ENCODE measurements at places on chromosomes 3 and 15.

DNA sequence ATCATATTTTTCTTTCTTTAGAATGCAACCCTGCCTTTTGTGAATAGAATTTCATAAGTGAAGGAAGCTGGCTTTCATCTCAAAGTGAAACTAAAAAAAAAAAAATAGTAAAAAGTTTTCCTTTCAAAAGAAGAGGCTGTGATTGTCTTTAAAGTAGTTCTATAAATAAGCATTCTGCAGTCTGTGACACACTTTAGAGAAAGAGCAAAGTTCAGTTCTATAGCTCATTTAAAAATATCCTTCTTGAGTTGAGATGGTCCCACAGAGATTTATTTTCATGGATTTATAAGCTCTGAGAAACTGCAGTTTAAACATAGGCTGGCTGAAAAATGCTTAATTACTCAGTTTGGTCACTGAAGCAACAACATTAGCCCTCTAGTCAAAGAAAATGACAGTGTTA is 36.1 kb upstream of the CNTN6 start:
- no peak for DNase-seq

- no peak for DNase-seq
Measured at GRCh38 chr3:115165701-115166100, 18.6 kb upstream of the ZBTB20 start.

DNA sequence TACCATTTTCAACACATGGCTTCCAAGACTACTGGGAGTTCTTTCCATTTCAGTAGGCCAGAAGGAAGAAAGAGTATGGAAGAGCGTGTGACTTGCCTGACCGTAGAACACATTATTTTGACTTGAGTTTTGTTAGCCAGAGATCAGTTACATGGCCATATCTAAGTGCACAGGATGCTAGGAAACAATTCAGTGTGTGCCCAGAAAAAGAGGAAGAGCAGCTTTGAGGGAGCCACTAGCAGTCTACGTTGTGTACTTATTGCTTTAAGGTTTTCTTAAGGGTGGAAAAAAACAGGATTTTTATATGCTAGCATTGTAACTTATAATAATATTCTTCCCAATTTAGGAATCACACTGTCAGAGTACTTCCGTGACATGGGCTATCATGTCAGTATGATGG is 44.1 kb upstream of the GRAMD1C start:
- no peak for DNase-seq

GRCh38 chr3:101950985-101951733 is 101.8 kb downstream of the NFKBIZ start:
- no peak for DNase-seq

DNA sequence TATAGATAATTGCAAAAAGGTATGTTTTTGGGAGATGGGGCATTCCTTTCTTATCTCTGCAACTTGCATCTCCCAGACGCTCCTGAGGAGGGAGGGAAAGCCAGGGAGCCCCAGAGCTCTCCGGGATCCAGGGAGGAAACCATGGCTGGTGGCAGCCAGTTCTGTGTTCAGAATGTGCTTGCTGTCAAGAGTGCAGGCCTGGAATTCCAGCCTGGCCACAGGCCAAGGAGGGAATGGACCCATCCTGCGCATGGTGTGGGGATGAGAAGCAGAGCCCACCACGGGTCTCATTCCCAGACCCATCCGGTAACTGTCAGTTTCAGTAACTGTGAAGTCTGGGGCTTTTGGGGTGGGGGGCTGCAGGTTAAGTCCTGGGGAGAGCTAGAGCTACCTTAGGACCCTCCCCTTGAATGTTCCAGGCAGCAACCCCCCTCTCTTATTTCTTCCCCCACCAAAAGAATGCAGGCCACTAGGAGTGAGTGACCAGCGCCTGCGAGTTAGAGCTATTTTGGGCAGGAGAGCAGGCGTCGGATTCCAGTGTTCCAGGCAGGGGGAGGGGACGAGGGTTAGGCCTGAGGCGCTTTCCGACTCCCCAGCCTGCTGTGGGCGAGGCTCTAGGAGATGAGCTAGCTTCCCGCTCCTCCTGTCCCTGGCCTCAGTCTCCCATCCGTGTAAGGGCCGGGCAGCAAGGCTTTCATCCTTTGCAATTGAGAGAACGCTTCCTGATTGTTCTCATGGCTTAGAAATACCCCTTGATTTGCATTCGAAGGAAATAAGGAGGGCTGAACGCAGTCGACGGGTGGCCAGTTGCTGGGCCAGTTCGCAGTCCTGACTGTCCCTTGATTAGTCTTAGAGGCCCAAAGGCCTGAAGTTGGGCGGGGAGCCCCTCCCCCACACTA is 781 bp upstream of the DAG1 start:
- no peak for DNase-seq

DNA sequence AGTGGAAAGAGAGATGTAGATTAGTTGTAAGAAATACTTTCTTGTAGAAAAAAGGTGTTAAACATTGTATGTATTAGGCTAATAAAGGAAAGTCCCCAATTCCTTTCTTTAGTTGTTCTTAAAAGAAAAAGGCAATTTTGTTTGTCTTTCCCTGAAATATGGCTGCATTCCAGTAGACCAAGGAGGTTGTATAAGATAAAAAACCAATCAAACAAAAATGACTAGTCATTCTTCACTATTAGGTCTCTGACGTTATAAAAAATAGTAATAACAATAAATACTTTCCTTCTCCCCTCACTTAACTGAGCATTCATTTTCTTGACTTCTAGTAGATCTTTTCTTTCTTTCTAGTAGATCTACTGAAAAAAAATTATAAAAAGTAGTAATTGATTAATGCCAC is 8.6 kb upstream of the PPM1L start:
- no peak for DNase-seq

- DNase-seq = no peak
Measured at GRCh38 chr3:188664795-188665194, 507.0 kb upstream of the TPRG1 start.

GRCh38 chr15:30990036-30990435 is 1.4 kb downstream of the MTMR10 start:
- DNase-seq = no peak

DNA sequence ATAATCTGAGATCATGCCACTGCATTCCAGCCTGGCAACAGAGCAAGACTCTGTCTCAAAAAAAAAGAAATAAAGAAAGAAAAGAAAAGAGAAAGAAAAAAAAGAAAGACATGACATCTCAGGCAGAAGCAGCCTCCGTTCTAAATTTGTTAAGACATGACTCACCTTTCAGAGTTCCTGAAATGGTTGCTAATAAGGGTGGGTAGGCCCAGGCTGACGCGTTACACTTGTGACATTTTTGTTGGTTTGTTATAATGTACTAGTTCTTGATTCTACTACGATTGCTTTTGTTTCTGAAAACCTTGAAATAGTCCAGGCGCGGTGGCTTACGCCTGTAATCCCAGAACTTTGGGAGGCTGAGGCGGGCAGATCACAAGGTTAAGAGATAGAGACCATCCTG is 21.0 kb downstream of the SLC25A20 start:
- no peak for DNase-seq

GRCh38 chr3:39086144-39086543 is 21.3 kb downstream of the GORASP1 start:
- DNase-seq = no peak

- no peak for DNase-seq
Measured at GRCh38 chr3:5298453-5298852, 110.9 kb downstream of the EDEM1 start.

- no peak for DNase-seq
Measured at GRCh38 chr3:93910097-93910496, 63.6 kb downstream of the PROS1 start.

All from stimulated activated CD8-positive, alpha-beta memory T cell treated with anti-CD3 and anti-CD28 coated beads, Interleukin-15, amount 100 ng/mL, for 1 hour (primary cell).